Adrenal gland (tissue), 19 donors: ENCODE measurements at places on chromosomes 3 and 15. TPM values are rescaled to one million over a fixed set of nuclear protein-coding genes. Genes with fewer than 3 reads are reported as not detected.

GRCh38 chr3:71060536-71060935 is 523.0 kb downstream of the FOXP1 start:
- no peaks in the 10 kb centered on the region for H3K27me3 ChIP-seq
- H3K4me1 ChIP-seq, result peaks cover 32% of the 10 kb centered on the region
- no peak overlapping the region for H3K27ac ChIP-seq
- no peaks in the 10 kb centered on the region for H3K36me3 ChIP-seq
- H3K4me3 ChIP-seq, result no peak overlapping the region

The GOLGA6L10 gene
- 4.4 TPM for total RNA-seq

The ADAMTSL3 gene
- total RNA-seq, result 17.6 TPM

The TGM5 gene
- total RNA-seq, result not detected

The IFT57 gene
- total RNA-seq, result 52.5 TPM

GRCh38 chr3:58651276-58651675 is 15.3 kb downstream of the FAM3D start:
- no peaks in the 10 kb centered on the region for H3K36me3 ChIP-seq
- no peaks in the 10 kb centered on the region for H3K27me3 ChIP-seq
- no peak for DNase-seq
- H3K4me3 ChIP-seq, result no peak overlapping the region
- H3K4me1 ChIP-seq, result no peaks in the 10 kb centered on the region

The TNK2 gene
- 33.3 TPM for total RNA-seq

GRCh38 chr3:171317171-171317570 is 143.0 kb downstream of the TNIK start:
- no peak for DNase-seq
- no peak overlapping the region for H3K27ac ChIP-seq
- no peaks in the 10 kb centered on the region for H3K27me3 ChIP-seq
- H3K4me3 ChIP-seq, result no peak overlapping the region
- H3K36me3 ChIP-seq, result no peaks in the 10 kb centered on the region

DNA sequence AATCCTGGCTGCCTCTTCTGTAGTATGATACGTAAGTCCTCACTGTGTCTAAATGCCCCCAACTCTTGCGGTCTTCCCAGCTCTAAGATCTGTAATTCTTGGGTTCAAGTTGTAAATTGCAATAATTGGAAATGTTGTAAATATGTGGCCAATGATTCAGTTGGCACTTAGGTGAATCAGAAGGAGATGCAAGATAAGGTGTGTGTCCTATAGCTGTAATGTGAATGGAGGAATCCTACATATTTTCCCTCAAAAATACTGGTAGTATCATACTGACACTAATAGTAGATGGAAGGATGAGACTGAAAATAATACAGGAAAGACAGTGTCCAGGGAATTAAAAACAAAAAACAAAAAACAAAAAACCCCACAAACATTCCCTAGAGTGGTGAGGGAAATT is 3.5 kb upstream of the ST3GAL6 start:
- no peaks in the 10 kb centered on the region for H3K27me3 ChIP-seq
- no peaks in the 10 kb centered on the region for H3K36me3 ChIP-seq
- H3K27ac ChIP-seq, result no peak overlapping the region
- no peak for DNase-seq

- H3K36me3 ChIP-seq, result no peaks in the 10 kb centered on the region
- no peak overlapping the region for H3K27ac ChIP-seq
- H3K4me1 ChIP-seq, result peaks cover 16% of the 10 kb centered on the region
- DNase-seq, result no peak
- no peak overlapping the region for H3K4me3 ChIP-seq
Observed at GRCh38 chr3:49122451-49122850, 1.8 kb upstream of the USP19 start.

DNA sequence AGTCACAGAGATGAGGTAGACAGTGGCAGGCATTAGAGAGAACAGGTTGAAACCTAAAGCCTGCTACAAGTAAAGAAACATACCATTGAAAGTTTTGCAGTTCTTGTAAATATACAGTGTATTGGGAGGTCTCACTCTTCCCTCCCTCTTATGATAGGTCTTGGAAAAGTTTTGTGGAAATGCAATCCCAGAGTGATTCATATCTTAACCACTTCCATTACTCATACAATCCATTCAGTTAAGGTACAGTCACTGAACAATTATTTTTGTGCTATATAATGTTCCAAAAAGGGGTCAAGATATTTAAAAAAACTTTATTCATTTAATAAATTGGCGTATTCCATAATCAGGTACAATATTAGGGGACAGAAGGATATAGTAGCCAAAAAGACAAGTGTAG is 737.7 kb upstream of the ALCAM start:
- H3K27me3 ChIP-seq, result no peaks in the 10 kb centered on the region
- H3K4me1 ChIP-seq, result no peaks in the 10 kb centered on the region
- no peaks in the 10 kb centered on the region for H3K36me3 ChIP-seq
- H3K27ac ChIP-seq, result no peak overlapping the region

DNA sequence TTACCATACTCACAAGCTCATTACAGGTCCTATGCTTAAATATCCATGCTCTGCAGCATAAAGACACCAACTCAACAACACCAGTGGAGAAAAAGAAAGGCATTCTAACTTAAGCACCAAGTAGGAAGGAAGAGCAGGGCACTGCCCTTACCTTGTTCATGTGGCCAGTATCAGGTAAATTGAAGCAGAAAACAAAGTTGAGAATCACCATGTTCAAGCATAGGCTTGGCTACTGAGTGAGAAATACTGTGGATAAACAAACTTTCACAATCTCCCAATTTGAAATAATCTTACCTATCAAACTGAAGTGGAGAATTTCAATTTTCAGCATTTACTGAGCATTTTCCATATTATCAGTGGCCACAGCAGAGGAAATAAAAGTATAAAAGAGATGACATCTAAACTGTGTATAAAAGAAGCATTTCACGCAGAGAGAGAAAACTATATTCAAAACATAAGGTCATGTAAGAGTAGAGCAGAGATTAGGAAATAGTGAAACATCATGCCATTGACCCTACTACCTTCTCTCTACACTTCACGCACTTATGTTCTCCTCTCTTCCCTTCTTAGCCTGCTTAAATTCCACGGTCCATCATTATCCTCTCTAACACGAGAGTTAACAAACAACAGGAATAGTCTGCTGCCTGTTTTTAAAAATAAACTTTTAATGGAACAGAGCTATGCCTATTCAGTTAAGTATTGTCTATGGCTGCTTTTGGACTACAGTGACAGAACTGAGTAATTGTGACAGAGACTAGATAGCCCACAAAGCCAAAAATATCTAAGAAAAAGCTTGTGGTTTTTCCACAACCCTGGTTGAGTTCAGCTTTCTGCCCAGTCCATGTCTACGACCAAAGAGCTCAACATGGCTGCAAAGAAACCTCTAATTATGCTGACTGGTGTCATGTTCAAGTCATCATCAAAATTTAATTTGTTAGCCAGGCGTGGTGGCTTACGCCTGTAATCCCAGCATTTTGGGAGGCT is 142.5 kb downstream of the NR1I2 start:
- H3K4me3 ChIP-seq, result no peak overlapping the region
- no peaks in the 10 kb centered on the region for H3K36me3 ChIP-seq
- DNase-seq, result no peak
- no peaks in the 10 kb centered on the region for H3K4me1 ChIP-seq
- H3K27ac ChIP-seq, result no peak overlapping the region
- no peaks in the 10 kb centered on the region for H3K27me3 ChIP-seq

The HESX1 gene
- total RNA-seq, result 1.2 TPM

DNA sequence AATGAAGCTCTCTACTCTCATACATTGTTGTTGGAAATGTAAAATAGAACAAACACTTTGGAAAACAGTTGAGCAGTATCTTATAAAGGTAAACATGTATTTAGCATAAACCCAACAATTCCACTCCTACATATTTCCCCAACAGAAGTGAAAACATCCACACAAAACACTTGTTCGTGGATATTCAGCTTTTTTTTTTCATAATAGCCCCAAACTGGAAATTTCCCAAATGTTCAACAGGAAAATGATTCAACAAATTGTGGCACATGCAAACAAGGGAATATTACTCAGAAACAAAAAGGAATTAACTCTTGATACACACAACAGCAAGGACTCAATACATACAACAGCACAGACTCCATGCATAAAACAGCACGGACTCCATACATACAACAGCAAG is 28.5 kb downstream of the RFTN1 start:
- no peak for DNase-seq
- H3K4me3 ChIP-seq, result no peak overlapping the region
- no peaks in the 10 kb centered on the region for H3K36me3 ChIP-seq
- peak overlapping the region; percentile 70 for H3K27ac ChIP-seq
- peaks cover 30% of the 10 kb centered on the region for H3K4me1 ChIP-seq

- no peak for DNase-seq
- no peak overlapping the region for H3K4me3 ChIP-seq
- no peaks in the 10 kb centered on the region for H3K27me3 ChIP-seq
- H3K36me3 ChIP-seq, result peaks cover 2% of the 10 kb centered on the region
- no peaks in the 10 kb centered on the region for H3K4me1 ChIP-seq
Observed at GRCh38 chr15:76234337-76234889, 76.9 kb downstream of the ETFA start.

DNA sequence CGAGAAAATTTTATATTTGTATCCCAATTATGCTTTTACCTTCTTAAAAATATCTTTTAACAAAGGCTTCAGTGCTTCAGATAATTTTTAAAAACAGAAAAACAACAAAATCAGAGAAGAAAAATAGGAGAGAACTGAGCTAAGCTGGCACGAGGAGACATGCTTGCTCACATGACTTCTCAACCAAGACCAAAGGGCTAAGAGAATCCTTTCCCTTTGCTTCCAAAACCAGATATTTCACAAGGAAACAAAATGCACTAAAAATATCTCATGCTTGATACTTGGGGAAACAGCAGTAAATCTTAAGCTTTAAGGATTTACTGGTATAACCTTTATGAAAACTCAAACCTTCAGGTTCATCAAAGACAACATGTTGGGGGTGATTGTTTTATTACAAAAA is 58.4 kb downstream of the CAPN7 start:
- DNase-seq, result no peak
- H3K4me3 ChIP-seq, result no peak overlapping the region
- peaks cover 39% of the 10 kb centered on the region for H3K36me3 ChIP-seq

DNA sequence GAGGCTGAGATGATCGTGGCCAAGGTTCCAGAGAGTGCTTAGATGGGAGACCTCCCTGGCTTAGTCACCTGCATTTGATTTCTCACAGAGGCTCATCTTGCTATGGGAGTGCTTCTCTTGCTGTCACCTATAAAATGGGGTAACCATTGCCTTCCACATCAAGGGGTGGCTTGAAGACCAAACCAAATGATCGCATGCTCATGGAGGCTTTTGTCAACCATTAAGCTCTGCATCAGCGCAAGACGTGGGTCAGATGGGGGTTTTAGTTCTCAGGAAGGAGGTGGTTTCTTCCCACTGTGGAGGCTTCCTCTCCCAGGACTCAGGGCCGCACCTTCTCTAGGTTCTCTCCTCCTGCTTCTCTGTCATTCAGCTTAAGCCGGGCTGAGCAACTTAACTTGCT is 27.4 kb upstream of the NOX5 start:
- H3K4me3 ChIP-seq, result no peak overlapping the region
- no peaks in the 10 kb centered on the region for H3K36me3 ChIP-seq
- no peaks in the 10 kb centered on the region for H3K27me3 ChIP-seq
- DNase-seq, result no peak
- H3K4me1 ChIP-seq, result no peaks in the 10 kb centered on the region

DNA sequence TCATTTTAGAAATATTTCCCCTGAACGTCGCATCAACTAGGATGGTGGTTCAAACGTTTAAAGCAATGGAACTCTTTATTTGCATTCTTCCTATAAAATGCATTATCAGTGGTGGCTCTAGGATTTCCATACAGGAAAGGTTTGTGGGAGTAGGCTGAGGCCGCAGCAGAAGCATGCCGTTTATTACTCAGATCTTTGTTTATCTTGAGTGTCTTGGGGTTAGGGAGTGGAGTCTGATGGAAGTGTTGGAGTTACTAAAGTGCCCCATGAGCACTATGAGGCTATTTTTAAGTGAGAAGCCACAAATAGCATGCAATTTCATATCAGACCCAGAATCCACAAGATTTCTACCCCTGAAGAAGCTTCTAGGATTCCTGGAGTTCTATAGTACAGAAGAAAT is 26.2 kb downstream of the ATOSA start:
- H3K36me3 ChIP-seq, result no peaks in the 10 kb centered on the region
- peak overlapping the region; percentile 72 for H3K27ac ChIP-seq
- no peak for DNase-seq
- no peak overlapping the region for H3K4me3 ChIP-seq
- no peaks in the 10 kb centered on the region for H3K27me3 ChIP-seq
- peaks cover 67% of the 10 kb centered on the region for H3K4me1 ChIP-seq

DNA sequence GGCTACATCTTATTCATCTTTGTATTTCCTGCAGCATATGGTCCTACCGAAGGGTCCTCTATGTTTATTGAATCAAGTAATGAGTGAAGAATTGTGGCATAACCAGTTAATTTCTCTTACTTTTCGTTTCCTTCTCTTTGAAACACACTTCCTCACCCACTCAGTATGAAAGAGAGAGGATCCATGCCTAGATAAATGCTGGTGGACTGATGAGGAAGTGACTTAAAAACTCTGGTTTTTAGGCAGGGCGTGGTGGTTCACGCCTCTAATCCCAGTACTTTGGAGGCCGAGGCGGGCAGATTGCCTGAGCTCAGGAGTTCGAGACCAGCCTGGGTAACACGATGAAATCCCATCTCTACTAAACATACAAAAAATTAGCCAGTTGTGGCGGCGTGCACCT is 2.2 kb upstream of the MB21D2 start:
- no peak for DNase-seq
- no peak overlapping the region for H3K4me3 ChIP-seq
- H3K27ac ChIP-seq, result no peak overlapping the region
- peaks cover 20% of the 10 kb centered on the region for H3K4me1 ChIP-seq
- H3K36me3 ChIP-seq, result no peaks in the 10 kb centered on the region
- H3K27me3 ChIP-seq, result no peaks in the 10 kb centered on the region

DNA sequence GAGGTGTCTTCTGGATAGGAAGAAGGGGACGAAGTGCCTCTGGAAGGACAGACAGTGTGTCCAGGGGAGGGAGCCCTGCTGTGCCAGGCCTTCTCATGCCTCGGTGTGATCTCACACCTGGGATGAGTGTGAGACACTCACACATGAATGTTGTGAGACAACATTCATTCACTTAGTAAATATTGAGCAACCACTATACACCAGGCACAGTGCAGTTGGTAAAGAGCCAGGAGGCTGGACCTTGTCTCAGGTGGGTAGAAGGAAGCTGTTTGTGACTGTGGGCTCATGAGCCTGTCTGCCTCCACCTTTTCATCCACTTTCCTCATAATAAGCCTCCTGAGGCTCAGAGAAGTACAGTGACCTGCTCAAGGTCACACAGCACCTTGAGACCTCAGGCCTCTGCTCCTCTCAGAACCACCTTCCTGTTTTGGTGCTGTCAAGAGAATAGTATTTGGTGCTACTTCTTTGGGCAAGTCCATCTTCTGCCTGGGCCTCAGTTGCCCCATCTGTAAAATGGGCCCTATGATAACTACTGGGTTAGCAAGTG is 20.9 kb downstream of the SLC6A6 start:
- no peak overlapping the region for H3K4me3 ChIP-seq
- no peaks in the 10 kb centered on the region for H3K27me3 ChIP-seq
- H3K4me1 ChIP-seq, result peaks cover 14% of the 10 kb centered on the region
- H3K36me3 ChIP-seq, result no peaks in the 10 kb centered on the region
